ENCODE measurements at places on chromosomes 5 and 9. TPM values are rescaled to one million over a fixed set of nuclear protein-coding genes. Genes with fewer than 3 reads are reported as not detected.

GRCh38 chr5:55625589-55625909 lies 86.6 kb downstream of the SLC38A9 start:
- no peak for DNase-seq

DNA sequence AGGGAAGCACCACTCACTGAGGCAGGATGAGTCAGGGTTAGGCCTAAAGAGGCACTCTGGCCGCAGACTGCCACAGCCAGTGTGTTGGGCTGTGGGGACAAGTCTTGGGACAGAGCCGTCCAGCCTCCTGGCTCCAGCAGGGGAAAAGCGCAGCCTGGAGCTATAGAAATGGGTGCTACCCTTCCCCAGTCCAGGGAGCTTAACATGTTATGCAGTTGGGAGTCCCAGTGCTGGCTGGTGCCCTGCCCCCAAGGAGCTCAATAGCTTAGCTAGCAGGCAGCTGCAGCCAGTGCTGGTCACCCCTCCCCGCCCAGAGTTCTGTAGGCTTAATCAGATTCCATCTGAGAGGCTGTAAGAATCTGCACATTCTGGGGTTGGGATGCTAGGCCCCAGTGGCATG lies 399.6 kb upstream of the TUSC1 start:
- no peak for DNase-seq

DNA sequence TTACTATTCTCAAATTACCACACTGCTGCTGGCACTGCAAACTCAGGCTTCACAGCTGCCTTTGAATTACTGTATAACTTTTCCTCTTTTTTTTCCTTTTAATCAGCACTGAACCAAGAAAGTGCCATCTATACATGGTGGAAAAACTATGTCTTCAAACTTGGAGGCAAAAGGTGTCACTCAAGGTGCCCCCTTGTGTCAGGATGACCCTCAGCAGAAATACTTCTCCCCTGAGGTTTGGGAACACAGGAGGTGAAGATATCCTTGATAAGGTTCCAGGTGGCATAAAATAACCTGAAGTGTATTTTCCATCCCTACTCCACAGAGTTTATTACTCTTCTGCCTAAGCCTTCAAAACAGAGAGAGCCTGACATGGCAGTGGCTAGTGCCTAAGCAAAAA lies 14.5 kb downstream of the FRMD3 start:
- no peak for DNase-seq

GRCh38 chr5:73119451-73120157 lies 771 bp upstream of the TMEM171 start:
- DNase-seq, result no peak

GRCh38 chr5:149605998-149606724 lies 24.9 kb downstream of the ARHGEF37 start:
- DNase-seq, result no peak

DNA sequence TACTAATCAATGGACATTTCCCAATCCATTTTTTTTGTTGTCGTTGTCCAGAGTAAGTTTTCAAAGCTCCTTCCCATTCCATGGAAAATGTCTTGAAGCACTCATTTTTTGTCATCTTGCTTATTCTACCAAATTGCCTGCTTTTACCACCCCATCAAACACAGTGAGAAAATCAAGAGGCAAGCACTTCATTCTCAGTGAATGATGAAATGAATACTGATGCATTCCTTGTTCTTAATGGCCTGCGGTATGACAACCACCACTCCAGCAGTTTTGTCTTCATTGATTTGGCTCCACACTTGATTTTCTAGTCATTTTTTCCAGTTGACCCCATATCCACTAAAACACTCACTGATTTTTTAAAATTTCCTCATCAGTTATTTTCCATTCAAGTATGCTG lies 193.5 kb upstream of the ANKH start:
- DNase-seq, result no peak

DNA sequence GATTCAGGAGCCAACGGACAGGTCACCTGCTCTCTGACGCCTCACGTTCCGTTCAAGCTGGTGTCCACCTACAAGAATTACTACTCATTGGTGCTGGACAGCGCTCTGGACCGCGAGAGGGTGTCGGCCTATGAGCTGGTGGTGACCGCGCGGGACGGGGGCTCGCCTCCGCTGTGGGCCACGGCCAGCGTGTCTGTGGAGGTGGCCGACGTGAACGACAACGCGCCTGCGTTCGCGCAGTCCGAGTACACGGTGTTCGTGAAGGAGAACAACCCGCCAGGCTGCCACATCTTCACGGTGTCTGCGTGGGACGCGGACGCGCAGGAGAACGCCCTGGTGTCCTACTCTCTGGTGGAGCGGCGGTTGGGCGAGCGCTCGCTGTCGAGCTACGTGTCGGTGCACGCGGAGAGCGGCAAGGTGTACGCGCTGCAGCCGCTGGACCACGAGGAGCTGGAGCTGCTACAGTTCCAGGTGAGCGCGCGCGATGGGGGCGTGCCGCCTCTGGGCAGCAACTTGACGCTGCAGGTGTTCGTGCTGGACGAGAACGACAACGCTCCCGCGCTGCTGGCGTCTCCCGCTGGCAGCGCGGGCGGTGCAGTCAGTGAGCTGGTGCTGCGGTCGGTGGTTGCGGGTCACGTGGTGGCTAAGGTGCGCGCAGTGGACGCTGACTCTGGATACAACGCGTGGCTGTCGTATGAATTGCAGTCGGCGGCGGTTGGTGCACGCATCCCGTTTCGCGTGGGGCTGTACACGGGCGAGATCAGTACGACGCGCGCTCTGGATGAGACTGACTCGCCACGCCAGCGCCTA lies 1.7 kb downstream of the PCDHA10 start:
- DNase-seq, result no peak

DNA sequence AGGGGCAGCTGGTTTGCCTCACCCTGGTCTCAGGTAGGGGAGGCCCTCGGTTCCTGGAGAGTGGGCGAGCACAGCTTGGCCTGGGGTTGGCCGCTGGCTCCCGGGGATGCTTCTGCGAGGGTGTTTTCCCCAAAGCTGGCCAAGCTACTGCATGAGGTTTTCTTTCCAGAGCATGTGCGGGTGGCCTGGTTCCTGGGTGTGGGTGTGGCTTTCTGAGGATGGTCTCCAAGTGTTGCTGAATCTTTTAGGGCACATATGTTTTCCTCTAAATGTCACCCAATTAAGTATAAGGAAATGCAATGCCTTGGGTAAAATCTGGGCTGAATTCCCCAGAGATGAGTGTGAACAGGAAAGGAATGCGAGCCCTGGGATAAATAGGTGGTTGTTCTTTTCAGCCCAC lies 115.8 kb upstream of the ICE1 start:
- DNase-seq, result no peak

DNA sequence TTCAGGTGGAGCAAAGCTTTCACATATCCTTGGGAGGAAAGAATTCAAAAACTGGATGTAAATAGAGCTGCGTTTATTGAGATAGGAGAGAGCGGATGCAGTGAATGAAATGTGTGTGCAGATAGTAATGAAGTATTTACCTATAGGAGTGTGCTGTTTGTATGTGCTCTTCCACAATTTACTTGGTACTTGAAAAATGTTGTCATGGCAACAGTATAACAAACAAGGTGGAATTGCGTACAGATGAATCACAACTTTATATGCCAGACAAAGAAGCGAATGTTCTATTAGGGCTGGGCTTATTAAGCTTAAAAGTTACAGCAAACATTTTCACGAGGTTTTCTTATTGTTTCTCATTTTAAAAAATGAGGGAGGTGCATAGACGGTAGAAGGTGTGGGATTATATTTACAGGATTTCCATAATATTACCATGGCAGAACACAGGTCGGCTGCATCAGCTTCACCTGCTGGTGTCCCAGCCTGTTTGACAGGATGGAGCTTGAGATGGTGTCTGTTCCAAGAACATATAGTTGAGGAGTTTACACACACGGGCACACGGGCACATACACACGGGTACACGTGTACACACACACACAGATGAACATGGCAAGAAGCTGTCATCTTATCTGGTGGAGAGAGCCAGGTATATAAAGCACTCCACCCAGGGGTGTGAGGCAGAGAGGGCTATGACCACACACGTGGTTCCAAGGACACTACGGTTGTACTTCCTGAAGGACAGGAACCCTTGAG lies 155.7 kb downstream of the RMI1 start:
- DNase-seq, result no peak

GRCh38 chr5:355958-356357 lies 34.4 kb downstream of the AHRR start:
- DNase-seq, result no peak

DNA sequence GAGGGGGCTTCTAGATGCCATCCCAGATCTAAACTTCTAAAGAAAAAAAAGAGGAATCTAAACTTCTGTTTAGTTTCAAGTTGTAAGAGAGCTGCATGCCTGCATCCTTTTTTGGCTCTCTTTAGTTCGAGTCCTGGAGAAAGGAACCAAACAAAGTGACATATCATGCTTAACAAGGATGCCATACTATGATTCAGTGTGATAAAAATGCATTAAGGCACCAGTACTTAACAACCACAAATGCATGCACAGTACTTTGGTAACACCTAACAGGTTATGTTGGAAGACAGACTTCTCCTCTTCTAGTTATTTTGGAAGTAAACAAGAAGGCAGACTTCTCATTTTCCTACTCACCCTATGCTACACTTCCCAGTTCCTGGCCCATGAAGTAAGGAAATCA lies 27.3 kb downstream of the NME5 start:
- DNase-seq, result no peak

- DNase-seq, result no peak
These were observed 4.9 kb downstream of the MRPL22 start for GRCh38 chr5:154945695-154946301.

DNA sequence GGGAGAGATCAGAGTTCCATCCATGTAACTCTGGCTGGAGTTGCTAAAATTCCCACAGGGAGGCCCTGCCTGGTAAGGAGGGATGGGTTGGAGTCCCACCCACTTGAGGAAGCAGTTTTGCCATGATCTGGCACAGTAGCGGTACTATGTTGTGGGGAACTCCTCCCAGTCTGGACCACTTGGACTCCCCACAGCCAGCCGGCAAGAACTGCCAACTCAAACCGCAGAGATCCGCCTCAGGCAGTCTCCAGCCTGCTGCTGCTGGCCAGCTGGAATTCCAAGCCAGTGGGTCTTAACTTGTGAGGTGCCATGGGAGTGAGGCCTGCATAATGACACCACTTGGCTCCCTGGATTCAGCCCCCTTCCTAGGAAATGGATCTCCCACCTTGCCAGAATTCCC lies 151.9 kb downstream of the NDUFS4 start:
- DNase-seq, result no peak

DNA sequence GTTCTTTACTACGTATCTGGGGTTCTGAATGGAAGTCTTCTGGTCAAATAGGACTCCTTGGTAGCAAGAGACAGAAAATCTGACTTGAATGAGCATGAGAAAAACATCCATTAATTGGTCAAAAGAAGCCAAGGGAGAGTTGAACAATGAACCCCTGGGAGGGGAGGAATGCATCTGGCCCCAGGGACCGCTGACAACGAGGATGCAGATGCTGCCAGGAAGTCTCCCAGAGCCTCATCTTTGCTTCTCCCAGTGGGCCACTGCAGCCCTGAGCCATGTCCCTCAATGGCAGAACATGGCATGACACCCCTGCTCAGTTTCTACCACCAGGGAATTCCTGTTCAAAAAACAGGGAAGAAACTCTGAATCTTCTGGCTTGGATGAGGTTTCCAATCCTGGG lies 50.5 kb upstream of the ICE1 start:
- no peak for DNase-seq

DNA sequence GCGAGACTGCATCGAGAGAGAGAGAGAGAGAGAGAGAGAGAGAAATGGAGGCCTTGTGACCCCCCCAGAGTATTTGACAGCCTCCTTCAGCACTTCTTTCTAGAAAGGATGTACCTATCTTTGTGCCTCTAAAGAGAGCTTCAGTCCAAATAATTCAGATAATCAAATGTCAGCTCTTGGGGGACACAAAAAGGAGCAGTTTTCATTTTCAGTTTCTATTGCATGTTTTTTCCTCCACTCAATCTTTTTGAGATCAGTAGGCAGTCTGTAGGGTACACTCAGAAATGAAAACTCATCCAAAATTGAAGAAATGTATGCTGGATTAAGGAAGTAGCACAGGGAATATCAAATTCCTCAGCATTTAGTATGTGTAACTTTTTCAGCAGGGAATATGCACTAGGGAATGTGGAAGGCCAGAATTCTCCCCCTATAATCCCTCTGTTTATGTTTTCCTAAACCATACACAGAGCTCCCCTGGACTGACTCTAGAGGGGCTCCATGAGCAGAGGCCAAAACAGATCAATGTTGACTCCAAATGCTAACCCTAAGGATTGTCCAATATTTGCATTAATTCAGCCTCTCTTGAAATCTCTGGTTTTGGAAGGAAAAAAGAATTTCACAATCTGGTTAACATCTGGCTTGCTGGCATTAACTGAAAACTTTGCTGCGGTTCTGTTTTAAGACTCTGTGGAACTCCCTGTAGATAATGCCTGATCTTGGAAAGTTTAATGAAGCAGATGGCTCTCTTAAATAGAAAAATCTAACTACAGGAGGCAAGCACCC lies 250.1 kb downstream of the CEMIP2 start:
- DNase-seq, result no peak

MLANA gene
- total RNA-seq, result not detected

MZB1 gene
- 0.38 TPM for total RNA-seq

ARL14EPL gene
- not detected for total RNA-seq

PCDHGA8 gene
- 2.6 TPM for total RNA-seq

LRRC26 gene
- not detected for total RNA-seq

Measured in endothelial cell (in vitro differentiated cells).